ENCODE measurements at places on chromosomes 7 and 10. TPM values are rescaled to one million over a fixed set of nuclear protein-coding genes. Genes with fewer than 3 reads are reported as not detected.

DNA sequence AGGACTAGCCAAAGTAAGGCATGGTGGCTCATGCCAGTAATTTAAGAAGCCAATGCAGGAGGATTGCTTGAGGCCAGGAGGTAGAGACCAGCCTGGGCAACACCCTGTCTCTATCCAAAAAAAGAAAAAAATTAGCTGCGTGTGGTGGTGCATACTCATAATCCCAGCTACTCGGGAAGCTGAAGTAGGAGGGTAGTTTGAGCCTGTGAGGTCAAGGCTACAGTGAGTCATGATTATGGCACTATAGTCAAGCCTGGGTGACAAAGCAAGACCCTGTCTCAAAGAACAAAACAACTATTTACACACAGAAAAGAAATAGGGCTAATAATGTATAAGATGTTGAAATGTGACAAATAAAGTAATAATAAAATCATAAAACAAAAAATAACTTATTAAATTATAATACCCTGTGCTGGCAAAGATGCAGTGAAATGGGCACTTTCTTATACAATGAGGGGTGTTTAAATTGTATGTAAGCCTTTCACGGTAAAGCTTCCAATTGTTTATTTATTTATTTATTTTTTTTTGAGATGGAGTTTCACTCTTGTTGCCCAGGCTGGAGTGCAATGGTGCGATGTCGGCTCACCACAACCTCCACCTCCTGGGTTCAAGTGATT, 175.2 kb downstream of the TPST1 start:
- no peak for DNase-seq

DNA sequence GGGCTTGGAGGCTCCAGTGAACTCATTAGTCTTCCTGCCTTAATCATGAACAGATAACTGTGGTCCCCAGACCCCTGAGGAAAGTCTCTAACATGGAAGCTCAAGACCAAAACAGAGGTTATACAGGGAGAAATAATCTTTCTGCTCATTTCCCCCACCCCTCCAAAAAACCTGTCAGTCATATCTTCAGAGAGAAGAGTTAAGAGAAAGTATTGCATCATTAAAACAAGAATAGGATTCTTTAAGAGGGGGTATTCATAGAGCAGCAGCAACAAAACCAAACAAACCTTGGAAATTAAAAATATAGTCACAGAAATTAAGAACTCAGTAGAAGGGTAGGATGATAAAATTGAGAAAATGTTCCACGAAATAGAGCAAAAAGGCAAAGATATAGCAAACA, 7.6 kb downstream of the CLEC2L start:
- DNase-seq: no peak

DNA sequence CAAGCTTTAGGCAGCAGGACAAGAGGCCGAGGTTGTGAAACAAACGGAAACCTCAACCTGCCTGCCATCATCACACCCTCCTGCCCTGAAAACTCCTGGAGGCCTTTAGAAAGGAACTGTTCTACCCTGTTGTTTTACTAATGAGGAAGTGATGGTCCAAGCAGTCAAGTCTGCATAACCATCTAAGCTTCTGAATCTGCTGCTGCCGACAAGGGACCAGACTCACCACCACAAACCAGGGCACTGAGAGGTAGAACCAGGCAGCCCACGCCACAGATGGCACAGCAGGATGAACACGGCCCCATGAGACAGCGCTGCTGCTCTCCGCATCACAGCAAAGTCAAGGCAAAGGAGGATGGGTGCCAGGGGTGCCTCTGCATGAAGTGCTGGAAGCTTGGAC, 209.4 kb downstream of the CELF2 start:
- no peak for DNase-seq

The WDFY4 gene
- 7.1 TPM for total RNA-seq

The CDHR1 gene
- total RNA-seq: not detected

DNA sequence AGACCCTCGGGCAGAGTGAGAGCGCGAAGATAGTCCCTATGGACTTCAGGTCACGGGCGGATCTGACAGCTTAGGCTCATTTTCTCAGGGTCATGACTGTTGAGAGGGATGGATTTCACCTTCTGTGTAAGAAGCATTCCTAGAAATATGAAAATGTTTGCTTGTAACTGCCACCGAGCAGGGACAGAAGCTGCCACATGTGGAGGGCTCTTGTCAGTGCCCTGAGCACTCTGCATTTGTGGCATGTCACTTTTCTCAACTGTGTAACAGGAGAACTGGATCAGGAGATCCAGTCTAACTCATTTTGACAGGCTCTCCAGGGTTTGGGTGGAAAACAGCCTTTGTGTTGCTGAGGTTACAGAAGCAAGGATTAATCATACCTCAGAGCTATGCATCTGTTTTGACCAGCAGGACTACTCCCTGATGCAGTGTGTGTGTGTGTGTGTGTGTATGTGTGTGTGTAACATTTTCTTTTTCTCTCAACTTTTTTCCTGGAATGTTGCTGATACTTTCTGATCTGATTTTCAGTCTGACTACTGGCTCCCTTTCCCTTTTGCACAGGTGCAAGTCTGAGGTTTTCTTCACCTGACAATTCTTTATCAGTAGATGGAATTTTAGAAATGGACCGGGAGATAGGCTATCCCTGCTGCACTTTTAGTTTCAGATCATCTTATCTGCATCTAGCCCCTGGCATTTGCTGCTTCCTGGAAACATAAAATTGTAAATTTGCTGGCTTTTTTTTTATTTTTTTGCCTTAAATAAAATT, 183.3 kb downstream of the STK31 start:
- DNase-seq: no peak

Measured in pulmonary artery endothelial cell (primary cell).